ENCODE measurements at places on chromosomes 2 and 18. TPM values are rescaled to one million over a fixed set of nuclear protein-coding genes. Genes with fewer than 3 reads are reported as not detected.

DNA sequence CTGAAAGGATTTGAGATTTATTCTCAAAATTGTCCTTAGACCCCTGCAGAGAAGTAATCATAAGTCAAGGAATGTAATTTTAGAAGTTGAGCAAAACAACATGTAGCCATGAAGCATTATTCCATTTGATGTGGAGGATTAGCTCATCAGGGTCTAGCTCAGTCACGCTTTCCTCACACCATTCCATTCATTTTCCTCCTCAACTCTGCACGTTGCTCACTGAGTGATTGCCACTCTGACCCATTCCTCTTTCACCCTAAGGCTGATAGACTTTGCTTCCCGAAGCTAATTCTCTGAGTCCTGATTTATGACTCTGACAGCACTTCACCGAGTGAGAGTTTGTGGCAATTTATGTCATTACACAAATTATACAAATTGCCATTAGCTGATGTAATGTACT is 820.6 kb upstream of the PIK3C3 start:
- DNase-seq, result peak; percentile 51

DNA sequence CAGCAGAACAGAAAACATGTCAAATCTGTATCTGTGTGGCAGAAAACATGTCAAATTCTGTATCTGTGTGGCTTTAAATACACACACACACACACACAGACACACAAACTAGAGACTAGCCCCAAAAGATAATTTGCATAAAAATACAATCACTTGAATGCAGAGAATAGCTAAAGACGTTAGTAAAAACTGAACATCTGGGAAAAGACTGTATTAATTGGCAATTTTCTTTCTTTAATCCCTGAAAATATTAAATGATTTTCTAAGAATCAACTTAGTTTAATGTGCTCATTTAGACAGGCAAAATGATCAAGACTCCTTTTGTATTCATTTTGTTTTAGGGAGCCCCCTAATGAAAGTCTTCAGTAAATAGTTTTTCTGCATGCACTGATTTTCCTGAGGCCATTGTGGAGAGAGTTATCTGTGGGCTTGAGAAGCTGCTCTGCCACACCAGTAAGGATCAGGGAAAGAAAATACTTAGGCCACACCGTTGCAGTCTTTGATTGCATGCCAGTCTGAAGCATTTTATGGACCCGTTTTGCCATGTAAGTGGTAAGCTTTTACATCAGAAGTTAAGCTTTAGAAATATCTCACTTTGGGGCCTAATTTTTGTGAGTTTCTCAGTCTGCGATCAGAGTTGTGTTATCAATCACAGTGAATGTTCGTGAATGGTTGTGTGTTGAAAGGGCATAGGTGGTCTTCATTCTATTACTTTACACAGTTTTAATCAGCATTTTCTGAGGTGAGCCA is 2.2 kb downstream of the SPATS2L start:
- no peak for DNase-seq

DNA sequence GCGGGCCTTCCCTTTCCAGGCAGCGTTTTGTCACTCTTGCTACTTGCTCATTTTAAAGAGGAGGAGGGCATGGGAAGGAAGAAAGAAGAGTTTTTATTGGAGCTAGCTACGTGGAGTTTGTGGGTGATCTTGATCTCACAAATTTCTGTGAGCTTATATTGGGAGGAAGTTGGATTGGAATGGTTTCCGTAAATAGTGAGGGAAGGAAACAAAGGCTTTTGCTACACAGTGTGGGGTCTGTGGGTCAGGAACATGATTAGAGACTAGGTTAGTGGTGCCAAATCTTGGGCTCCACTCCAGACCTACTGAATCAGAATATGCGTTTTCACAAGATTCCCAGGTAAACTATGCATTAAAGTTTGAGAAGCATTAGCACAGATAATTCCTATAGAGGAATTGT is 8.1 kb downstream of the RALB start:
- no peak for DNase-seq

GRCh38 chr2:233235977-233236376 is 15.5 kb upstream of the ATG16L1 start:
- DNase-seq, result no peak

GRCh38 chr2:78734221-78734620 is 291.3 kb upstream of the REG3G start:
- no peak for DNase-seq

- no peak for DNase-seq
Measured at GRCh38 chr18:686339-687111, 25.9 kb downstream of the ENOSF1 start.

IL37 gene
- not detected for total RNA-seq

EHD3 gene
- 13.3 TPM for total RNA-seq
